Astrocyte of the hippocampus (primary cell): ENCODE measurements at places on chromosomes 4 and X.

DNA sequence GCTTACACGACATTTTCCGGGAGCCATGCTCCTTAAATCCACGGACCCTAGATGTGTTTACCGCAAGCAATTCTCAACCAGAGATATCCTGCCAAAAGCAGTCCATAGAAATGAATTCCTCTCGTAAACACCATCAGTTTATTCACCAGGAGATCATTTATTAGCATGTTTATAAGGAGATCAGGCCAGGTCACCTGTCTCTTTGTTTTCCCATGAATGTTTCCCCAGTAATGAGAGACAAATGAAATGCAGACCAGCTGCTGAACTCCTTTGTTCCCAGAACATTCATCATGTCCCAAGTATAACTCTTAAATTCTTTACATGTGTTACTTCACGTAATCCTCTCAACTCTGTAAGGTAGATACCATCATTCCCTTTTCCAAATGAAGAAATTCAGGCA is 137.1 kb downstream of the DDX53 start:
- DNase-seq, result no peak

DNA sequence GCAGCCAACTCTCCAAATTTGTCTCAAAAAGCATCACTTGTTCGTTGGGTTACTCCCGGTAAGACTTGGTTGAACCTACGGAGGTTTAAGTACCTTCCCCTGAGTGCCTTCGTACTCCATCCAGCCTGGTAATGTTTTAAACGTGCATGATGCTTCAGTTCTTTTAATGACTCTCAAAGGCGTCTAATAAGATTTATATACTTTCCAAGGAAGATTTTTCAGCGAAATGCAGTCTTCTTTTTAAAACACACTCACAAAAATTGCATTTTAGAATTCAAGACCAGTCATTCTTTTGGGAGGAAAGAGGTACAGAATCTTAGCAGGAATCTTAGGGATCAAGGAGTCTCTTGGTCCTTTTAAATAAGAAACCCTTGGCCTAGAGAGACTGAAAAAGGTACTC is 430 bp upstream of the TRPC3 start:
- no peak for DNase-seq

GRCh38 chr4:89539797-89540711 is 232.5 kb upstream of the GPRIN3 start:
- DNase-seq, result peak; percentile 7

- DNase-seq, result no peak
Measured at GRCh38 chrX:119885554-119886428, 9.9 kb upstream of the AKAP14 start.

DNA sequence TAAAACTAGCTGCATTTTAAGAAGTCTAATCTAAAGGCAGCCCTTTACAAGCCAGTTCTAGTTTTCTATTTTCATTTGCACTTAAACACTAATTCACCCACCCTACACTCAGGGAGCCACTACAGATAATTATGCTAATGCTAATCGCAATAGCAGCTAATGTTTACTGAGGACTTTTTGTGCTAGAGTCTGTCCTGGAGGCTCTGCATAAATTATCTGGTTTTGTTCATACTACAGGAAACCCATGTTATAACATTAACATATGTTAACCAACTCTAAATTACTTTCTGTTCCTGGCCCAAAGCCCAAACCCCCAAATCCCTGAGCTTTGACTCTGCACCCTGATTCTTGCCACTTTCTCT is 480 bp upstream of the RADX start:
- DNase-seq, result no peak

- DNase-seq, result peak; percentile 43
Measured at GRCh38 chr4:25938787-25939186, 24.8 kb downstream of the SMIM20 start.

- no peak for DNase-seq
Measured at GRCh38 chrX:131331152-131331551, 42.0 kb upstream of the IGSF1 start.

GRCh38 chr4:95528388-95528948 is 20.3 kb downstream of the UNC5C start:
- no peak for DNase-seq

GRCh38 chrX:103254171-103254824 is 657 bp downstream of the TCEAL8 start:
- DNase-seq, result peak; percentile 58

DNA sequence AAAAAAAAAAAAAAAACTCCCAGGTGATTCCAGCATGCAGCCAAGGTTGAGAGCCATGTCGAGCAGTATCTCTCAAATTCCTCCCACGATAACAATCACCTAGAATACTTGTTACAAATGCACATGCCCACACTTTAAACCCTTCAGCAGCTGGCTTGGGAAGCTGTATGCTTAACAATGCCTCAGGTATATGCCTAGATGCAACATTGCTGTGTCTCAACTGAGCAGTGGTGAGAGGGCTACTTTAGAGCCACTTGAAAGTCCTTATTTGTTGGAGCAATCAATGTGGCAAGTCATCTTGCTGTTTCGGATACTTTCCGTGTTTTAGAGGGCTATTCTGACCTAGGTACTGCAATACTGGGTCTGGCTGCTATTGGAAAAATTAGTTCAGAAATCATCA is 487.4 kb downstream of the INPP4B start:
- no peak for DNase-seq

DNA sequence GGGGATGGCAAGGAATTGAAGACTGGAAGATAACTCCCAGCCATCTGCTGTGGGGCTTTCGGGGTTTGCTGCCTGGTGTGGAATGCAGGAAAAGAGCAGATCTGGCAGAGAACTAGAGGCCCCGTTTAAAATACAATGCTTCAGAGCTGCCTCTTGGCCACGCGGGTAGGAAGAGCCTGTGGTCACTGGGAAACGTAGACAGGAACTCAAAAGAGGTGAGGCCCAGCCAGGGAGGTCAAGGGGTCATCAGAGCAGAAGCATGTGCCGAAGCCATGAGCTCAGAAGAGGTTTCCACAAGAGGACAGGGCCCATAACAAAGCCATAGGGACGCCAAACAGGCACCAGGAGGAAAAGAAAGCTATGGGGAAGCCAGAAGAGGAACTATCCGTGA is 14.5 kb upstream of the STS start:
- peak; percentile 29 for DNase-seq
